ENCODE measurements at places on chromosomes 7 and 10.

- DNase-seq: peak; percentile 21
These were observed 57.4 kb downstream of the CHST15 start for GRCh38 chr10:124035928-124036558.

DNA sequence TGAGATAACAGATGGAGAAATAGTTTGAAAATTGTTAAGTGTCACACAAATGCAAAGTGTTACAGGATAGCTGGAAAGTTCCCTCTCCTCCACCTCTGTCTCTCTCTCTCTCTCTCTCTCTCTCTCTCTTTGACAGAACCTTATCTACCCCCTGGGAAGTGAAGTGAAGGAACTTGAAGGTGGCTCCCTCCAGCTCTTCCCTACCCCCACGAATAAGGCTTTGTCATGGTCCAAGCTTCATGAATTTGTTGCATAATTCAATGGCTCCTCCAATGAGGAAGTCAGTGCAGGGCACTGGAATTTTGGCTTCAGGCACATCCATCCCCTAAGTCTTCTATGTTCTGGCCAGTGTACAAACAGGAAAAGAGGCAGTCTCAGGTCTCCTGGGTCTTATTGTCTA, 66.4 kb downstream of the CDHR3 start:
- no peak for DNase-seq

- DNase-seq: no peak
These were observed 3.2 kb upstream of the MTG1 start for GRCh38 chr10:133390597-133391248.

DNA sequence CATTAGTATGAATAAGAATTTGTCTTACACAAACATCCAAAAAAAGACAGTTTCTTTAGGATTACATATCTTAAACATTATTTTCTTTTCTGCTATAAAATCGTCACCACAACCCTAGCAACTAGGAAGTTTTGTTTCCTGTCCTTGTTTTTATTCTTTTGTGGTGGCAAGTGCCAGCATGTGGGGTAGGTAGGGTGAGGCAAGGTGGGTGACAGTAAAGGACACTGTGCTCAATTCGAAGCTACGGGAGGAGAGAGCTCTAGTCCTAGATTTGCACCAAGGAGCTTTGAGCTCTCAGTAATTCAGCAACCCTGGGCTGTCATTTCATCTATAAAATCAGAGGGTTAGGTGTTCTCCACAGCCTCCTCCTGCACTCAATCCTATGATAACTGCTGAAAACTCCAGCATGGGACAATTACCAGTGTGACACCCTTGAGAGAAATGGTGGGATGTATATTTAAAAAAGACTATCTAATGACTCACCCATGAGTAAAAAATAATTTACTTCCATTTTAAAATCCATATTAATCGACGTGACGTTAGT, 187.1 kb downstream of the FAM107B start:
- no peak for DNase-seq

GRCh38 chr10:72759584-72759983, 67.6 kb downstream of the MCU start:
- no peak for DNase-seq

GRCh38 chr10:5983774-5984173, 6.4 kb upstream of the IL15RA start:
- DNase-seq: no peak
